Activated effector memory CD4-positive, alpha-beta T cell treated with anti-CD3 and anti-CD28 coated beads, Interleukin-2, amount 50 U/mL, for 16 hours (primary cell): ENCODE measurements at places on chromosomes 4 and X.

GRCh38 chrX:122833230-122833629 lies 350.8 kb upstream of the GRIA3 start:
- DNase-seq, result no peak

DNA sequence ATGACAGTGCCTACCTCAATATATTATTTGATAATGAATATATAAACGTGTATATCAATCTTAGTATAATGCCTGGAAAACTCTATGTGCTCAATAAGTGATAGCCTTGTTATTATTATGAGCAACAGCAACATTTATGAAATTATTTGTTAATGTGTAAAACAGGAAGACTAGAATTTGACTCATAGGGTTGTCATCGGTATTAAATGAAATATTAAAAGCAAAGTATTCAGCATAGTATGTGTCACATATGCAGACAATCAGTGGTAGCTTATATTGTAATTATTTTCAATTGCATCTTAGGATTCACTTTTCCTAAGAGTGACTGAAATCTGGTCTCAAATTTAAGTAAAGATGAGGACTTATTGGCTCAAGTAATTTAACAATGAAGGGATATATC lies 24.6 kb downstream of the SPANXD start:
- DNase-seq, result no peak

GRCh38 chr4:14386196-14386595 lies 616.1 kb upstream of the CPEB2 start:
- DNase-seq, result no peak

- DNase-seq, result peak; percentile 76
Measured at GRCh38 chrX:151680805-151681204, 14.5 kb upstream of the PRRG3 start.

DNA sequence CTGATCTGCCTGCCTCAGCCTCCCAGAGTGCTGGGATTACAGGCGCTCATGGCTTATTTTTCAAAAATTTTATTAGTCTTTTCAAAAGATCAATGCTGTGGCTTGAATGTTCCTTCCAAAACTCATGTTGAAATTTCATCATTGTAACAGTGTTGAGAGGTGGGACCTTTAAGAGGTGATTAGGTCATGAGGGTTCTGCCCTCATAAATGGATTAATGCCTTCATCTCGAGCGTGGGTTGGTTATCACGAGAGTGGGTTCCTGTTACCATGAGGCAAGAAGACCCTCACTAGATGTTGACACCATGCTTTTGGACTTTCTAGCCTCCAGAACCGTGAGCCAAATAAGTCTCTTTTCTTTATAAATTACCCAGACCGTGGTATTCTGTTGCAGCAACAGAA lies 30.3 kb downstream of the EIF2S3 start:
- no peak for DNase-seq

- peak; percentile 62 for DNase-seq
Measured at GRCh38 chr4:158170691-158171561, 1.9 kb downstream of the GASK1B start.

- DNase-seq, result no peak
Measured at GRCh38 chr4:113447061-113447460, 314.5 kb downstream of the CAMK2D start.

- DNase-seq, result no peak
Measured at GRCh38 chrX:50812995-50813842, 775 bp downstream of the SHROOM4 start.

- no peak for DNase-seq
Measured at GRCh38 chr4:88610771-88611170, 18.5 kb downstream of the HERC3 start.
